ENCODE measurements at places on chromosomes 4 and X. TPM values are rescaled to one million over a fixed set of nuclear protein-coding genes. Genes with fewer than 3 reads are reported as not detected.

The TCP11X2 gene
- not detected for total RNA-seq

The GEMIN8 gene
- 16.9 TPM for total RNA-seq

The COL4A5 gene
- total RNA-seq: 4.9 TPM

The DLG3 gene
- total RNA-seq: 6.7 TPM

The GLOD5 gene
- not detected for total RNA-seq

The DCHS2 gene
- total RNA-seq: 0.19 TPM

The BTC gene
- total RNA-seq: 0.37 TPM

The CHST7 gene
- total RNA-seq: 7.1 TPM

The SMARCAD1 gene
- 26.0 TPM for total RNA-seq

The ARHGEF6 gene
- 6.8 TPM for total RNA-seq

The TMPRSS11F gene
- not detected for total RNA-seq

The PAGE1 gene
- total RNA-seq: 7.5 TPM

The SORCS2 gene
- 0.77 TPM for total RNA-seq

The CXCL10 gene
- total RNA-seq: not detected

The PPBP gene
- total RNA-seq: not detected

The SMARCA1 gene
- 19.3 TPM for total RNA-seq

The KCND1 gene
- total RNA-seq: 0.96 TPM

The TRIM75 gene
- total RNA-seq: not detected

The HSFX3 gene
- total RNA-seq: not detected

The UGT2B17 gene
- not detected for total RNA-seq

The RBM47 gene
- total RNA-seq: 10.1 TPM

The MGARP gene
- total RNA-seq: 0.11 TPM

The FAM200B gene
- 44.0 TPM for total RNA-seq

The HS6ST2 gene
- 17.4 TPM for total RNA-seq

The UBE2D3 gene
- total RNA-seq: 359 TPM

The NCAPG gene
- 98.5 TPM for total RNA-seq

The TSPAN7 gene
- total RNA-seq: not detected

The GRIA3 gene
- not detected for total RNA-seq

The HMX1 gene
- total RNA-seq: not detected

The ADRA2C gene
- total RNA-seq: 0.16 TPM

The TMEM31 gene
- total RNA-seq: not detected

The KIT gene
- not detected for total RNA-seq

The FRG1 gene
- total RNA-seq: 69.3 TPM

The SSX4 gene
- 0.53 TPM for total RNA-seq

The CSAG2 gene
- not detected for total RNA-seq

The PRR32 gene
- total RNA-seq: not detected

The PRKG2 gene
- total RNA-seq: 0.64 TPM

The ALB gene
- not detected for total RNA-seq

The PNMA5 gene
- total RNA-seq: not detected

The KDR gene
- 0.72 TPM for total RNA-seq

The AFAP1 gene
- total RNA-seq: 73.9 TPM

The ZNF630 gene
- 0.38 TPM for total RNA-seq

The NRK gene
- total RNA-seq: not detected

The PNCK gene
- total RNA-seq: 2.5 TPM

The LUZP4 gene
- total RNA-seq: not detected

Measured in A375 (cell line).